Activated CD8-positive, alpha-beta memory T cell treated with anti-CD3 and anti-CD28 coated beads for 48 hours (primary cell): ENCODE measurements at places on chromosomes 2 and 18.

- DNase-seq, result no peak
Observed at GRCh38 chr2:138101718-138102117, 137.4 kb downstream of the HNMT start.

- no peak for DNase-seq
Observed at GRCh38 chr2:7437141-7437540, 519.9 kb downstream of the RNF144A start.

DNA sequence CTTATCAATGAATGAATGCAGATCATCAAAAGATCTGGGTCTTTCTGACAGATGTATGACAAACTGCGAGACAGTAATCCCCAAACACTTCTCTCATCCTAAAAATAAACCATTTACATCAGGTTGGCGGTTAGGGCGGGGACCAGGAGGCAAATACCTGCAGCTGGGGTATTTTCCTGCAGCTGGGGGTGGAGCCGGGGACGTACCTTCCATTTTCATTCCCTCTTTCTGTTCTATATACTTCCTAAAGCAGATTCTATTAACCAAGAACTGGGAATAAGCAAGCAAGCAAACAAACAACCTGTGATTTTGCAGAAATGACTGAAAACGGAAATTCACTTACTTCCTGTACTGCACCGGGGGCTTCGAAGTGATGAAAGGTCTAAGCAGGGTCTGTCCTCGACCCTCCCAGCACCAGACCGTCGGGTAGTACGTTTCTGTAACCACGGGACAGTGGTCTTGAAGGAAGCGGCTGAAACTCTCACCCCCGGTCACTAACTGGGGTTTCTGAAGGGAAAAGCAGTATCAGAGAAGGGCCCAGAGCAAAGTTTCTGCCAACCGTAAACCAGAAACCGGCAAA, 1.2 kb downstream of the ABHD3 start:
- no peak for DNase-seq

DNA sequence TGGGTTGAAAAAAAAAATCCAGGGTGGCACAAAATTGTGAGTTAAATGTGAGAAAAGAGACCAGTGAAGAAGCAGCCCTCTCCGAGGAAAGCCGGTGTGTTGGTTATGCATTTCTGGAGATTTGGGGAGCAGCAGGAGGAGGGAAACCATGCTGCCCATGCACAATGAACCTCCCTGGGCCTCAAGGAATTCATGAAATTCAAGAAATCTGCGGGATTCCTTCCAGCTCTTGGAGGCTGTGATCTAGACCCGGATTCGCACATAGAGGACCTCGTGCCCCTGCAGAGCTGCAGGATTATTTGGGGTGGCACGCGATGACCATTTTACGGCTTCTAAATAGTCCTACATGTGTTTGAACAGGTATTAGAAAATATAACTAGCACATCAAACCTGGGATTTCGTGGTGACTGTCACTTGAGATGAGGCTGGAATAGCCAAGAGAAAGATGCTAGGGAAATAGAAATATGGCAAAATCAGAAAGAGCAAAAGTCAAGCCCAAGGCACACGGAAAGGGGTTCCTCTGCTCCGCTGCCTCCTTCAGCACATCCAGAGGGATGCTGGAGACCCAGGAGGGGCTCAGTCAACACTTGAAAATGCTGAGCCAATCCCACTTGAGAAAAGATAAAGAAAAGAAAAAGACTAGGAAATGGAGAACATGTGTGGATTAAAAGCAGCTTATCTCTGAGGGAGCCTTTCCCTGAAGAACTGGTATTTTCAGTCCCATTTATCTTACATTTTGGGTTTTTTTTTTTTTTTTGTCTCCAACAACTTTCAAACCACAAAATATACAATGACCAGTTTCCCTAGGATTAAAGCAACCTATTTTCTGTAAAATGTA, 22.0 kb downstream of the KCTD1 start:
- no peak for DNase-seq

- no peak for DNase-seq
Observed at GRCh38 chr2:56334622-56335021, 150.8 kb downstream of the CCDC85A start.

DNA sequence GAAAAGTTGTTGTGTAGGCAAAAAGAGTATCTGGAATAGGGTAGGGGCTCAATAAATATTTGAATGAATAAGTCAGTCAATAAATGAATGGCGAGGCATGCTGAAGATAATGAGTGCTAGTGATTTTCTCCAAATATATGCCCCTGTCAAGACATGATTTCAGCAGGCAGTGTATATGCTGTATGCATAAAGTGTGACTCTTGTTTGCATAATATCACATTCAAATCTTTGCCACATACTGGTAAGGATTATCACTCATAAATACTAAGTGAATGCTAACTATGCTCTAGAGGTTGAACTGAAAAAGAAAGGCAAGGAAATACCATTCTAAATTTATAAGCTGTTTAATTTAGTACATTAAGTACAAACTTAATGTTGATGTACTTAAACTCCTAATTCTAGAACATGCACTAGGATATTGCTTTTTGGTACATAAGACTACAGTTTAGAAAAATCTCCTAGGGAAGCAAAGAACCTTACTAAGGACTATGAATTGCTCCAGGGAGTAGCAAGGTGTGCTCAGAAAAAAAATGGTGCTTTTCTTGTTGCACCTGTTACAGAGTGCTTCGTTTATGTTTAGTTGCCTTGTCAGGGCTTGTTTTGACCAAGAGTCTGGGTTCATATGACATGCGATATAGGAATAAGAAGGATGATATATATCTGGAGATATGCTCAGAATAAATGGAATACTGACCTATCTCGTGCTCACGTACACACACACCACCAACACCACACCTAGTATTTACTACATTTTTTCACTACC, 224.0 kb upstream of the TANK start:
- DNase-seq, result no peak

DNA sequence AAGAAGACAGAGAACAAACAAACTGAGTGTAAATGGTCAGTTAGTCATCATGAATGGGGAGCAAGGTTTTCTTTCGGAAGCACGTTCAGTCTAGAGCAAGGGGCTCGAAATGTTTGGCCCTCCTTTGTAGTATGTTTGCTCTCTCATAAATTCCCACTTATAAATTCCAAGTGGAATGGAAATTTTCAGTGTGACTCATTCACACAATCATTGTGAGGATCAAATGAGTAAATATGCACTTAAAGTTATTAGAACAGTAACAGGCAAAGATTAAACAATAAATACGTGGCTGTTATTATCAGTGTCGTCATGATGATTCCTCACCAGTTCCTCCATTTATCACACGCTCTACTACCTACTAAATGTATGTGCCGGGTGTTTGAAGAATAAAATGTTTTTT, 10.5 kb downstream of the CNGA3 start:
- no peak for DNase-seq

DNA sequence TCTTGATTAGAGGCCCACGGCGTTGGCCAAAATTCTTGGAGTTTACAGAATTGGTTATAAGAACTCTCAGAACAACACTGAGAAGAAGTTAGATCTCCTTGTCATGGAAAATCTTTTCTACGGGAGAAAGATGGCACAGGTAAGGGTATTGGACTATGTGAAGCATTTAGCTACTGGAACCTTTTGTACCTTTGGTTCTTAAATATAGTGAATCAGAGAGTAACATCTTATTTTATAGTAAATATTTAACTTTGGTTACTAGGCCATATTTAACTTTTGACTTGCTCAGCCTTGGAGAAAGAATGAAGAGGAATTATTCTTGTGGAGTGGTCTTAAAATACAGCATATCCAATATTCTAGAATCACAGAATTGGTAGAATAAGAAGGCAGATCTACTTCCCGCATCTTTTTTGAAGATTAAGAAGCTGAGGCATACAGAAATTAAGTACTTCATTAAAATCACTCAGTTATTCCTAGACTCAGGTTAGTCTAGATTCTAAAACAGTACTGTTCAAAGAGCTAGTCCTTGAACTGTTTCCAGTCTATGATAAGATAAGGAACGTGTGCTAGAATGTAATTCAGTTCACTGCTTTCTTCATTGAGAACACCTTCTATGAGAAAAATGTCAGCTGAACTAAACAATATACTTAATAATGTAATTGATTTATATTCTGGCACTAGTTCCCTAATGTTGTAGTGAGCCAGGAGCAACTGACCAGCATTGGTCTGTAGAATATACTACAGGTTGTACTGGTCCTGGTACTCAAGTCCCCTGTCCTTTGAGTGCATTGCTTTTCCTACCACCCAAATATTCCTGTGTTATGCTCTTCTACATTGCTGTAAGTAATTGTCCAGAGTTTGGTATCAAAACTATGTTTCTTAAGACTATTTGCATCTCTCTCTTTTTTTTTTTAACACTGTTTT, 53.7 kb upstream of the PTH2R start:
- no peak for DNase-seq

DNA sequence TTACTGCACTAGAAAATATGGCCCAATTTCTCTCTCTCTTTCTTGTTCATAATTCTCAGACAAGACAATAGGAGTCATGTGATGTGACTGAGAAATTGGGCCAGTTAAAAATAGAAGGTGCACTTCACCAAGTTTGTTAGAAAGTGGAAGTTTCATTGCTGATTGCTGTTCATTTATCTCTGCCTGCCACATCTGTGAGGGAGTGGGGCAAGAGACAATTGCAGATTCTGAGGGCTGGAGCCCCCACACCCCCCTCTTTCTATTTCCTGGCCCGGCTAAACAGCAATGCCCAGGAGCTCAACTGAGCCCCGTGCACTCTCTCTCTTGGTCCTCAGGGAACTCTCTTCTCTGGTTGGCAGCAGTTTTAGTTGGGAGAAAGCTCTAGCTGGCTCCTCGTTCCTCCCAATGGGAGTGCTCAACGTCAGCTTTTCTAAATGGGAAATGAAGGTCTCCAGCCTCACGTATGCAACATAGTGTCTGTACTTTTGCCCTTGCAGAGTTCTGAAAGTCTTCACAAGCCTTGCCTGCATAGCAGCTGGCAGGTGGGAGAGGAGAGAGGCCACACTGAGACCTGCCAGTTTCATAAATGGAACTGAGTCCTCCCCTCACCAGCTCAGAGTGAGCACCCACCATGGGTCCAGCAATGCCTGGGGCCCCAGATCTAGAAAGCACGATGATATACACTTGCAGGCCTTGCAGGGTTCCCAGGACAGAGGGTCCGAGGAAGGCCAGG, 115.7 kb downstream of the MYCN start:
- no peak for DNase-seq

- no peak for DNase-seq
Observed at GRCh38 chr18:30004965-30005364, 1037.6 kb downstream of the DSC3 start.

- no peak for DNase-seq
Observed at GRCh38 chr18:55083461-55083860, 124.2 kb upstream of the CCDC68 start.

- DNase-seq, result no peak
Observed at GRCh38 chr2:37414470-37414949, 70.1 kb downstream of the QPCT start.
